ENCODE measurements at places on chromosomes 16 and 17.
A peak's percentile ranks its signal among the peaks of the same experiment; 100 is the strongest.

DNA sequence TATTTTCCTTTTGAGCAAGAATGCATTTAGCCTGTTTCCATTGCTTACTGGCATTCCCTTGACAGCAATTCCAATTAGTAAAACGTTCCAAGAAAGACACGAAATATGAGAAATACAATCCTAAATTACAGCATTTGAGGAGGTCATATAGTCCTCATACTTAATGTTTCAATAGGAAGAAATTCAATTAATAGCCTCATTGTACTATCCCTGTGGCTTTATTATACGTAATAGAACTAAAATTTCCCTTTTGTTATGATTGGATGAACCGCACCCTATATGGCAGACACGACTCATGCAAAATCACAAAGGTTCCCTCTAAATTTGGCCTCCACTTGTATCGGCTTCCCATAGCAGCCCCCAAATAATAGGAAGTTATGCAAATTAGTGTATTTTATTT is 291.7 kb downstream of the CEP112 start:
- DNase-seq: no peak

GRCh38 chr17:18314059-18314730 is 599 bp downstream of the TOP3A start:
- DNase-seq: no peak

GRCh38 chr16:84836234-84836647 is 16.5 kb downstream of the CRISPLD2 start:
- DNase-seq: peak; percentile 94

DNA sequence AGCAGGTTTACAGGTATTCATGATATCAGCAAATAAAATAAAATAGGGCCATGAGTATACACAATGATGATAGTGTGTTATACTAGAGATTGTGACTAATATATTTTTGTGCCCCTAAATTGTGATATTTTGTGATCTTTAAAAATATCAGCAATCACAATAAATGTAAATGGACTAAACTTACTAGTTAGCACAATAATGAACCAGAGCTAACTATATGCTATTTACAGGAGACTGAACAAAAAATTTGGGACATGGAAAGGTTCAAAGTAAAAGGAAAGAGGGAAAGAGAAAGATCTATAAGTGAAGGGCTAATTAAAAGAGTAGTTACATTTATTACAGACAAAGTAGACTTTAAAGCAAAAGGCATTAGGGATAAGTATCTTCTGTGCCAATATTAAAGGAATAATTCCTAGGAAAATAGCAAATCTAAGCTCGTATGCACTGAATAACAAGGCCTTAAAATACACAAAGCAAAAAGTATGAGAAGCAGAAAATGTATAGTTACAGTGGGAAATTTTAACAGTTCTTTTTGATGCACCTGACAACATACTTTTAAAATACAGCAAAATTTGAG is 5.0 kb upstream of the MSI2 start:
- DNase-seq: no peak

DNA sequence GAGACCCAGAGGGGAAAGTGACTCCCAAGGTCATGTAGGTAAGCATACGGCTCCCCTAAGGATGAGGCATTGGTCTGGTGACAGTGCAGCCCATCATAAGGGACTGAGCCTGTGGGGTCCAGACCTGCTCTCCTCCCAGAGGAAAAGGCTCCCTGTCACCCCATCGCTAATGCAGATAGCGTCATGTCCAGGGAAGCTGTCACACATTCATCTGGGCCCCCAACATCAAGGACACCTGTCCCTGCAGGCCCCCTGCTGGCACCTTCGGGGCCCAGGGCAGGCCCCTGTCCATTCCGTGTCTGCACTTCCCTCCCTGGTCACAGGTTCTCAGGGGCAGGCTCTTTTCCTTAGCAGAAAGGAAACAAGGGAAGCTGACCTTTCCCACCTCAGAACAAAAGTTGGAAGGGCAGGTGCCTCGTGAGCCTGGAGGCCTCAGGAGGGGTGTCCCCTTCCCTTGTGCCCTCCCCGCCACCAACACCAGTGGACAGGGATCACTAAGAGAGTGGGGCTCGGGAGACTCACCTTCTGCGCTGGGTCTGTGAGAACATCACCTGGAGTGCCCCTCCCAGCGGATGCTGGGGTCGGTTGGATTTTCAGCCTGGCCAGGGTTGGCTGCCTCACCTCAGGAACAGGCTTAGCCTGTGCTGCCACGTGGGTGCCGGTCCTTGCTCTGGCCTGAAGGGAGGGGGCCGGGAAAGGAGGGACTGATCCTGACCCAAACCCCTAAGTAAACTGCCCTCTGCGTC is 17.3 kb upstream of the LASP1NB start:
- DNase-seq: no peak

- no peak for DNase-seq
These were observed 18.8 kb downstream of the USP22 start for GRCh38 chr17:21024024-21024423.

- DNase-seq: no peak
These were observed 10.0 kb downstream of the HS3ST6 start for GRCh38 chr16:1908184-1908583.

DNA sequence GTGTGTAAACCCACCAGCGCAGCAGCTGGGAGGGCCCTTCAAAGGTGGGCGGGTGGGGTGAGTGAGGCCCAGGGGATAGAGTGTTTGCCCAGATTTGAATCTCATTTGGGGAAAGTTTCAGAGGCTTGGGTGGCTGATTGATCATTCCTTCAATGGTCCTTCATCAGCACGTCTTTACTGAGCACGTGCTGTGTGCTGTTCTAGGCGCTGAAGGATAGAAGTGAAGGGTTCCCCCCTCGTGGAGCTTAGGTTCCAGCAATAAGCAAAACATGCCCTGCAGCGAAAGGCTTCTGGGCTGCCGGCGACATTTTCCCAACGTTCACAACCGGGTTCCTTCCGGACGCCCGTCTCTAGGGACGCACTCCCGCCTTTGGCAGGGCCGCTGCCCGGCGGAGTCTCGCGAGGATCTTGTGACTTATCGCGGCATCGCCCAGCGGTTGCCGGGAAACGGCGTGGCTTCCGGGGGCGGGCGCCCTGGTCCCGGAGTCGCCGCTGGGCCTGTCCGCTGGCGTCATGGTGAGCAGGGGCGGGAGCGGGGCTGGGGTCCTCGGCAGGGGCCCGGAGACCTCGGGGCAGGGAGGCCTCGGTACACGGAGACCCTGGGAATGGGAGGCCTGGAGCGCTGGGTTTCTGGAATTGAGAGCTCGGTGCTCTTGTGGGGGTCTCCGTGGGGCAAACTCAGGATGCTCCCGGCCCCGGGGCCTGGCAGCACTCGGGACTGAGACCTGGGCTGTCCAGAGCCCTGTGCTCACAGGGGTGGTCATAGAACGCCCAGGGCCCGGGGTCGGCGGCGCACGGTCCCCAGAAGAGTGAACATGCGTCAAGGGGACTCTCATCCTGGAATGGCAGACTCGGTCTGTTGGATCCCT is 3.2 kb upstream of the DBNDD1 start:
- peak; percentile 81 for DNase-seq

DNA sequence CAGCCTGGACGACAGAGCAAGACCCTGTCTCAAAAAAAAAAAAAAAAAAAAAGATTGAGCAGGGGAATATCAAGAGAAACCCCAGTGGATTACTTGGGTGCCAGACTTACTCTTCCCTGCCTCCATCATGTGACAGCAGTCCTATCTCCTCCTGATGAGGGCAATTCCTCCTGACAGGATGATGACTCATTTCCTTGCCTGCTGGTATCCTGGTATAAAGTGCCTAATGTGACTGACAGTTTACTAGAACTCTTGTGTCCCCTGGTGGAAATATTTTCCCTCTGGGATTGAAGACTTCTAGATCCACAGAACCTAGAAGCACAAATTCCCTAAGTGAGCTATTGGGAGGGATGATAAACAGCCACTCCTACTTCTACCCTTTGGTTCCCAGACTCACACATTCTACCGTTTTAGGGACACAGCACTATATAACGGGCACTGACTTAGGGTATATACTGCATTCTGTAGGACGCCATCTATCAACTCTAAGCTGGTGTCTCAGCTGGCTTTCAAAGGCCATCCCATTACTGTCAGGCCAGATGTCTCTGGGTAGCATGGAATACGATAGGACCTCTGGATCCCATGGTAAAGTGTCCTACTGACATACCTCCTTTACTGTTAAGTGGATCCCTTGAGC is 114.6 kb upstream of the MED13 start:
- peak; percentile 44 for DNase-seq

- DNase-seq: no peak
These were observed 396.7 kb upstream of the MAF start for GRCh38 chr16:79997257-79997656.

- DNase-seq: no peak
These were observed 47.5 kb upstream of the CLEC3A start for GRCh38 chr16:77974883-77975282.

DNA sequence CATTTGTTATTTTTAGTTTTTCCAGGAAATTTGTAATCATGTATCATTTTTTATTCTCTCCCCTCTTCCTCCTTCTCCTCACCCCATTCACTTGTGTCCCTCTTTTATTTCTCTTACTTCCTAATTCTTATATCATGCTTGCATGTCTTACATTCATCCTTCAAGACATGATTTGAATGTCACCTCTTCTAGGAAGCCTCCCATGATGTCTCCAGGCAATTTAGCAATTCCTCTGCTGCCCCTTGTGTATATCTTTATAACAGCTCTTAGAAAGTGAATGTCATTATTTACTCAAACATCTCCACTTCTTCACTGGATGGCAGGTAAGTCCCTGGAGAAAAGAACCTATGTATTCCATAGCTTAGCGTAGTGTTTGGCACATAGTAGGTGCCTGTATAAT is 7.8 kb downstream of the HNF1B start:
- DNase-seq: no peak

GRCh38 chr17:82993005-82993404 is 86.4 kb upstream of the METRNL start:
- DNase-seq: no peak

GRCh38 chr16:9528511-9529079 is 437.2 kb downstream of the HAPSTR1 start:
- no peak for DNase-seq

DNA sequence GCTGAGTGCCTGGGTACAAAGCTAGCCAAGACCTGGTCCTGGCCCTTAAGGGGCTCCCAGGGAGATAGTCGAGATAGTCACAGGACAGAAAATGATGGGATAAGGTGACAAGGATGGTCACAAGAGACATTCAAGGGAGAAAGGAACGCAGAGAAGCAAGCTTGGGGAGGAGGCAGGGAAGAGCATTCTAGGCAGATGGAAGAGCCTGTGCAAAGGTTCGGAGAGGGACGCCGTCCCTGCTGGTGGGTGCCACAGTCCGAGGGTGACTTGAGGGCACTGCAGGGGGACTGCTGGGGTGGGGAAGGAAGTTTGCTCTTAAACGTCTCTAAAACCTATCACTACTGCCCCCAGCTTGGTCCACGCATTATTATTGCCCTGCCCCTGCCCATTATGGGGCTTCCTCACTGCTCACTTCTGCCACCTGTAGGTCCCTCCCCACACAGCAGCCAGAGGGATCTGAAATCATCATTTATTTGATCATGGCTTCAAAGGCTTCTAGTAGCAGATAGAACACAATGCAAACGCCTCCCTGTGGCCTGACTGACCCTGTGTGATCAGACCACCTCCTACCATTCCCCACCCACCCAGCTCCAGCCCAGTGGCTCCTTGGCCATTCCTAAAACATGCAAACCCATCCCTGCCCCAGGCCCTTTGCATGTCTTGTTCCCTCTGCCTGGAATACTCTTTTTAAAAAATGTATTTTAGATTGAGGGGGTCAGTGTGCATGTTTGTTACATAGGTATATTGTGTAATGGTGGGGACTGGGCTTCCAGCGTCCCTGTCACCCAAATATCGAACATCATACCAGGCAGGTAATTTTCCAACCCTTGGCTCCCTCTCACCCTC is 60.3 kb downstream of the RMI2 start:
- no peak for DNase-seq

GRCh38 chr16:2285731-2286191 is 17.8 kb upstream of the RNPS1 start:
- DNase-seq: no peak

- no peak for DNase-seq
These were observed 118.1 kb downstream of the HIC1 start for GRCh38 chr17:2172999-2173398.

DNA sequence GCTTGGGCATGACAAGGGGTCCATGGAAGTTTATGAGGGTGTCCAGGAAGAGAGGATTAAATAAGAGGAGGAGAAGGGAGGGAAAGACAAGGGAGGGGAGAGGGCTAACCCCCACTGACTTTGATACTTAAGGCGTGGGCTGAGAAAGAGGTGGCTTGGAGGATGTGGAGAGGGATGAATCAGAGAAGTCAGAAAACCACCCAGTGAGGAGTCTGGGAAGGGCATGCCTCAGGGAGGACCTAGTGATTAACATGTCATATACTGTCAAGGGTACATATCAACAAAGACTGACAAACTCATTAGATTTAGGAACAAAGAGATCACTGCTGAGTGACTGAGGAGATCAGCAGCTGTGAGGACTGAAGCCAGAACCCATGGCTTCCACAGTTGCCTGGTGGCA is 145.4 kb downstream of the IRX5 start:
- DNase-seq: no peak

DNA sequence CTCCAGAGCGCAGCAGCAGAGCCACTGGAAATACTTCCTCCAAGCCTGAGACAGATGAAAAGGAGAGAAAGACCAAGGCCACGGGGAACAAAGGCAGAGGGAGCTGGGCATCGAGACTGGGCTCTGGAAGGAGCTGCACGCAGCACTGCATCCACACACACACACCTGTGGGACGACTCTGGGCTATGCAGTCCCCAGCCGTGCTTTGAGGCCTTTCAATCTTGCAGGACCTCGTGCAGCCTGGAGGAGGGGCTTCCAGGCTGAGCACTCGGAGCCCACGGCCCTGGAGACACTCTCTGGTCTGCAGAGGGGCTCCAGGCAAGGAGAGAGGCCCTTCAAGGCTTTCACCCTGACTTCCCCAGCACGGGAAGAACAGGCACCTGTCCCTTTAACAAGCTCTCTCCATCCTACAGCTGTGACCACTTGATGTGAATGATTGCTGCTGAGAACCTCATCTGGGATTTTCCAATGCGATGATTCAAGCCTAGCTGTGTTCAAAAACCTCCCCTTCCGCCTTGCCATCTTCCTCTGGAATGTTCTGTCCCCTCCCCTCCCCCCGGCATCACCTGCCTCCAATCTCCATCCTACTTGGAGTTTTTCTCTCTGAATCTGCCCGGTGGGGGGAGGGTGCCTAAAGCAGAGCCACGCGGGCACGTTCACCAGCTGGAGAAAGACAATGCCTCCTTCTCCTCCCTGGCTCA is 37.5 kb downstream of the RBFOX3 start:
- no peak for DNase-seq

- no peak for DNase-seq
These were observed 160.8 kb downstream of the ZNF18 start for GRCh38 chr17:11836508-11836907.

DNA sequence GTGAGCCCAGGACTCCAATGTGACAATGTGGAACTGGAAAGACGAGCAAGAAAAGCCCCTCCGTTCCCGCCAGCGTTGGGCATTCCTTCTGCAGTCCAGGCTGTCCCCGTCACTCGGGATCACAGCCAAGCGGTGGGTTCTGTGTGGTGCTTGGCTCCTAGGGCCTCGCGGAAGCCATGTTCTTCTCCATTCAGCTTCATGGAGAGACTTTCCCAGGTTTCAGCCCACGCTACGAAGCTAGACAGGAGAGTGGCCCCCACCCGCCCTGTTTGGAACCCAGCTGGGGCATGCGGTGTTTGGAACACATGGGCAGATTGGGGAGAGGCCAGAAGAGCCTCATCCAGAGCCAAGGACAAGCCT is 5.8 kb downstream of the LMF1 start:
- DNase-seq: peak; percentile 43

Data from SJSA1 (cell line).